ENCODE measurements at places on chromosomes 11 and 22. TPM values are rescaled to one million over a fixed set of nuclear protein-coding genes. Genes with fewer than 3 reads are reported as not detected.
A peak's percentile ranks its signal among the peaks of the same experiment; 100 is the strongest.

SCGB1D2 gene
- not detected for total RNA-seq

- DNase-seq = peak; percentile 12
These were observed 55.0 kb downstream of the RTL6 start for GRCh38 chr22:44442851-44443595.

GRCh38 chr11:111797145-111797581 lies 31.0 kb upstream of the PPP2R1B start:
- peak; percentile 36 for DNase-seq

- DNase-seq = no peak
These were observed 61.6 kb upstream of the EIF3D start for GRCh38 chr22:36590441-36591056.

DNA sequence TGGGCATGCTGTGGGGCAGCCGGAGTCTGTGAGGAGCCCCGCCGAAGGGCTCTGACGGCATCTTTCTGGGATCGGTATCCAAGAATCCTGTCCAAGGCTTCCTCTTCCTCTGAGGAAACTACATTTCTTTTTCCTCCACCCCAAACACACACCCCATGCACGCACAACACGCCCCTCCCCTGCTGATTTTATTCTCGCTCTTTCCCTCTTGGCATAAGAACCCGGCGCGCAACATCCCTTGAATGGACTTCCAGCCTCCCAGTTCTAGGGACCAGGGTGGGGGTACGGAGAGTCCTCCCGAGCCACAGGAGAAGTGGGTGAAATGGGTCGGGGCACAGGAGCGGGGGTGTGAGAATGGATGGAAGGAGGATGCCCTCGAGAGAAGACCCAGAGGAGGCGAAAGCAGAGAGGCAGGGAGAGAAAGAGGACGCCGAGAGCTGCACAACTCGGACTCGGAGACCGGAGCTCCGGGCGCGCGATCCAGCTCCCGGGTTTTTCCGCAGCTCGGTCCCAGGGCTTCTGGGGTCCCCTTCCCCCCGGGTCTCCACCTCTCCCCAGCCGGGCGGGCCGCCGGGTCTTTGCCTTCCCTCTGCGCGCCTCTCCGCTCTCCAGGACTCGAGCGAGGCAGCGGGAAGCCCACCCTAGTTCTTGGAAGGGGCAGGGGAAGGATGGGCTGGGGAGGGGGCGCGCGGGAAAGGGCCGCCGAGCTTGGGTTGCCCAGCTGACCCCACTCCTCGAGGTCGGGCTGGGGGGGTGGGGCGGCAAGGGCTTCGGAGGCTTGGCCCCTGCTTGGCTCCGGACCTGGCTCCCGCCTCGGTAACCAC lies 1.5 kb upstream of the LARGE1 start:
- DNase-seq = peak; percentile 90

- no peak for DNase-seq
These were observed 107.6 kb downstream of the ABTB2 start for GRCh38 chr11:34250211-34250610.

Measured in lung (tissue), 17 donors.